ENCODE measurements at places on chromosomes 7 and 10.

GRCh38 chr7:5478568-5479430 lies 55.2 kb upstream of the TNRC18 start:
- DNase-seq = peak; percentile 81

GRCh38 chr7:50363327-50364060 lies 59.0 kb downstream of the IKZF1 start:
- no peak for DNase-seq

GRCh38 chr10:12782537-12782936 lies 219.0 kb downstream of the CCDC3 start:
- no peak for DNase-seq

GRCh38 chr7:90726623-90727022 lies 130.5 kb downstream of the CDK14 start:
- no peak for DNase-seq

DNA sequence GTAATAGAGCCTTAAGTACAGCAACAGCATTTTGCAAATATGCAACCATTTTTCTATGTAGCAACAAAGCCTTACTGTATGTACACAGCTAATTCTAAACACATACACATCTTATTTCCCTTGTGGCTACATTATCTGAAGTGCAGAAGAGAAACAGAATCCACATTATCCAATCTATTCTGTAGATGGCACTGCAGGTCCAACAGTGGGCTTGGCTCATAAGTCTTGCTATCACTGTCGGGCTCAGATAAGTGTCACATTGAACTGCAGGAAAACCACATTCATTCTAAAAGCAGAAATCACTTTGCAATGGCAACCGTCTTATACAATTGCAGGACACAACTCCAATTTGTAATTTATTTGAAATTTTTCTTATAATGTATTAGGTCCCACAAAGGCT lies 109.8 kb upstream of the NOBOX start:
- DNase-seq = peak; percentile 38

GRCh38 chr7:64876792-64877713 lies 26.0 kb upstream of the ZNF273 start:
- peak; percentile 77 for DNase-seq

All from NCI-H1092 (cell line).